ENCODE measurements at places on chromosomes 1 and 21.

DNA sequence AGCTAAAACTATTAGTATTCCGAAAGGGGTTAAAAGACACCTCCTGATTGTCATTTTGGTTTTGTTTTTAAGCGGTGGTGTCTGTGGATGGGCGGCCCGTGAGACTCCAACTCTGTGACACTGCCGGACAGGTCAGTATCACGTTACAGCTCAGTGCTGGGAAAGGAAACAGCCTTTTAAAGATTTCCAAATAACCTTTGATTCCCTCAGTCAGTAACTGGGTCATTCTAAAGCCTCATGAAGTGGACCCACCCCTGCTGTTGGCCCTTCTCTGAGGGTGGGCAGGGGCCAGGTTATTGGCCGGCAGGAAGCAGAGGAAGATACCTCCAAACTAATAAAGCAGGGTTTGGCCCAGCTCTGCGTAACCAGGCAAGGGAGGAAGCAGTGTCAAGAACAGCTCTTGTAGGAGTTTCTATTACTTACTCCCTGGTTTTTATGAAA lies 2.3 kb downstream of the RHOU start:
- DNase-seq: no peak

DNA sequence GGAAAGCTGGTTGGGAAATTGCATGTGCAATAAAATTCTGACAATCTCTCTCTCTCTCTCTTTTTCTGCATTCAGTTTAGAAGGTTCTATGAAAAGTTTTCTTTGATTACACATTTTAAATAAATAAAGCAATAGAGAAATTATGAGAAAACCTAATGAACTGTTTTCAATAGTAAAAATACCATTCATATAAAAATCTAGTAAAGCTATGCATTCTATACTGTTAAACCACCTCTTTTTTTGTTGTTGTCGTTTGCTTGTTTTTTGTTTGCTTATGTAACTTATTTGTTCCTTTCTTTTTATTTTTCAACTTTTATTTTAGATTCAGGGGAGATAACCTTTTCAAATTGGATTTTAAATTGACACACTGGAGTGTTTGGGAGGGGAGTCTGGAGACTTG lies 14.1 kb upstream of the OR2B11 start:
- DNase-seq: no peak

GRCh38 chr1:49102752-49103151 lies 326.1 kb upstream of the BEND5 start:
- no peak for DNase-seq

GRCh38 chr21:38852278-38852677 lies 46.5 kb downstream of the ETS2 start:
- no peak for DNase-seq

DNA sequence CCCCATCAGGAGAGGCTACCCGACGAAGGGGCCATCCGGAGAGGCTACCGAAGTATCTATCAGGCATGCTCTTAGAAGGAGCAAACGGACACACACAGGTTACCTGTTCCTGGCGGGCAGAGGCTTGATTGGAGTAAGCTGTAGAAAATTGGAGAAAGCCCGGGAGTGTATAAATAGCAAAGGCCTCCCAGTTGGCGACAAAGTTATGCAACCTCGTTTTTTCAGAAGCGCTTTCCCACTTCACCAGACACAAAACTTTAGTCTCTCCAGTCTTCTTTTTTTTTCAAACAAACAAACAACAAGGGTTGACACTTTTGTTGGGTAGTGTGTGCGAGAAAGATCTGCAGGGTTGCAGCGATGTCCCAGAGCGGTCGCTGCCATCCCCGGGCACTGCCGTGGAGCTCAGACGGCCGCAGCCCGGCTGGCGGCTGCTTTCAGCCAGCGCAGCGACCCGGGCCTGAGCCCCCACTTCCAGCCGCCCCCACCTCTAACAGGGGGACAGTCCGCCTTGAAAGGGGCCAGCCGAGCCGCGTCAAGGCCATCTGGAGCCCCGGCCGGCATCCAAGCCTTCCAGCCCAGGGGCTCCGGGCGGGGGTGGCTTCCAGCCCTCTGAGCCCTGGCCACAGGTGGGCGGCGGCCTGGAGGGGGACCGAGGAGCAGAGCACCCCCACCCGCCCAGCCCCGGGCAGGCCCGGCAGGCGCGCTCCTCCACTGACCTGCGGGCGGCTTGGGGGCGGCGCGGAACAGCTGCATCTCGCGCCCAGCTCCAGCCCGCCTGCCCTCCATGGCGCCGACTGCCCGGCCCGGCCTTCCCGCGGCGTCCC lies 616 bp downstream of the MCOLN3 start:
- DNase-seq: peak; percentile 1

- no peak for DNase-seq
These were observed 870.5 kb upstream of the CXADR start for GRCh38 chr21:16642353-16642752.

GRCh38 chr21:27206368-27206982 lies 239.6 kb upstream of the ADAMTS5 start:
- no peak for DNase-seq

Data from SW 1271 (cell line).